ENCODE measurements at places on chromosomes 3 and 15. TPM values are rescaled to one million over a fixed set of nuclear protein-coding genes. Genes with fewer than 3 reads are reported as not detected.

The SEC62 gene
- total RNA-seq, result 108 TPM

The LCTL gene
- total RNA-seq, result 0.41 TPM

The WNT5A gene
- 7.3 TPM for total RNA-seq

The RCN2 gene
- 65.2 TPM for total RNA-seq

The ESYT3 gene
- 0.41 TPM for total RNA-seq

The KBTBD13 gene
- not detected for total RNA-seq

The FAM227B gene
- 5.3 TPM for total RNA-seq

The NEK11 gene
- 28.1 TPM for total RNA-seq

The ZNF860 gene
- total RNA-seq, result 2.0 TPM

The ADAMTS7 gene
- total RNA-seq, result 8.6 TPM

The PTH1R gene
- 2.0 TPM for total RNA-seq

The THBS1 gene
- total RNA-seq, result 57.1 TPM

The SENP8 gene
- 6.1 TPM for total RNA-seq

The FBN1 gene
- total RNA-seq, result 18.8 TPM

The CHRNB4 gene
- 0.41 TPM for total RNA-seq

The FBXL22 gene
- 0.82 TPM for total RNA-seq

The IL5RA gene
- total RNA-seq, result under 0.01 TPM

The GHRL gene
- not detected for total RNA-seq

The ANKRD63 gene
- 2.0 TPM for total RNA-seq

The NANOGP8 gene
- total RNA-seq, result not detected

The PRSS50 gene
- total RNA-seq, result not detected

The PLOD2 gene
- total RNA-seq, result 14.7 TPM

The CAMKV gene
- 180 TPM for total RNA-seq

The SH3BP5 gene
- total RNA-seq, result 67.7 TPM

The CLDN11 gene
- 13.9 TPM for total RNA-seq

The ADPGK gene
- total RNA-seq, result 35.5 TPM

The TSC22D2 gene
- total RNA-seq, result 11.0 TPM

The CD80 gene
- total RNA-seq, result not detected

The LTK gene
- total RNA-seq, result not detected

The CFAP20DC gene
- 2.0 TPM for total RNA-seq

The MAGEF1 gene
- total RNA-seq, result 46.9 TPM

The FEZF2 gene
- total RNA-seq, result 12.2 TPM

The GASK1A gene
- total RNA-seq, result 4.5 TPM

The FBXO40 gene
- not detected for total RNA-seq

The CTNNB1 gene
- 962 TPM for total RNA-seq

The LSAMP gene
- total RNA-seq, result 59.9 TPM

The SOX14 gene
- not detected for total RNA-seq

The DUOX1 gene
- total RNA-seq, result not detected

The KIF7 gene
- 4.9 TPM for total RNA-seq

The SLC22A13 gene
- under 0.01 TPM for total RNA-seq

The FAM107A gene
- 15.5 TPM for total RNA-seq

The TMEM108 gene
- total RNA-seq, result 18.3 TPM

The KNL1 gene
- 6.5 TPM for total RNA-seq

The SH2D7 gene
- not detected for total RNA-seq
